Kidney (tissue), 22 donors: ENCODE measurements at places on chromosomes 11 and 22. TPM values are rescaled to one million over a fixed set of nuclear protein-coding genes. Genes with fewer than 3 reads are reported as not detected.

The TNNI2 gene
- not detected for polyA plus RNA-seq

The CENPM gene
- 2.8 TPM for polyA plus RNA-seq

The C11orf87 gene
- not detected for polyA plus RNA-seq

The LDHA gene
- 466 TPM for polyA plus RNA-seq

The MYBPC3 gene
- 0.52 TPM for polyA plus RNA-seq

The GAL3ST3 gene
- polyA plus RNA-seq = 7.6 TPM

The CECR2 gene
- 0.58 TPM for polyA plus RNA-seq

The ZFTA gene
- polyA plus RNA-seq = 10.8 TPM

The CRYBB3 gene
- 5.3 TPM for polyA plus RNA-seq

The MRGPRF gene
- 19.0 TPM for polyA plus RNA-seq

The CACNA1I gene
- polyA plus RNA-seq = not detected

The IFITM1 gene
- 248 TPM for polyA plus RNA-seq

The LZTR1 gene
- polyA plus RNA-seq = 24.3 TPM

The ADAMTS8 gene
- 1.6 TPM for polyA plus RNA-seq

The SLC22A25 gene
- not detected for polyA plus RNA-seq

The RASGRP2 gene
- 14.1 TPM for polyA plus RNA-seq

The OR6A2 gene
- not detected for polyA plus RNA-seq

The YPEL1 gene
- polyA plus RNA-seq = 2.2 TPM

The OR4A16 gene
- not detected for polyA plus RNA-seq

The MUC5B gene
- not detected for polyA plus RNA-seq

The ATG16L2 gene
- polyA plus RNA-seq = 16.1 TPM

The CTSW gene
- polyA plus RNA-seq = 1.3 TPM

The LRRN4CL gene
- polyA plus RNA-seq = 0.58 TPM

The NTM gene
- 0.92 TPM for polyA plus RNA-seq

The RIC3 gene
- polyA plus RNA-seq = 10.5 TPM

The SMTNL1 gene
- not detected for polyA plus RNA-seq

The FCHSD2 gene
- polyA plus RNA-seq = 8.0 TPM

The MMP8 gene
- polyA plus RNA-seq = not detected
